ENCODE measurements at places on chromosomes 3 and 15.

GRCh38 chr3:70308760-70309159 is 3.7 kb downstream of the MDFIC2 start:
- DNase-seq: no peak

DNA sequence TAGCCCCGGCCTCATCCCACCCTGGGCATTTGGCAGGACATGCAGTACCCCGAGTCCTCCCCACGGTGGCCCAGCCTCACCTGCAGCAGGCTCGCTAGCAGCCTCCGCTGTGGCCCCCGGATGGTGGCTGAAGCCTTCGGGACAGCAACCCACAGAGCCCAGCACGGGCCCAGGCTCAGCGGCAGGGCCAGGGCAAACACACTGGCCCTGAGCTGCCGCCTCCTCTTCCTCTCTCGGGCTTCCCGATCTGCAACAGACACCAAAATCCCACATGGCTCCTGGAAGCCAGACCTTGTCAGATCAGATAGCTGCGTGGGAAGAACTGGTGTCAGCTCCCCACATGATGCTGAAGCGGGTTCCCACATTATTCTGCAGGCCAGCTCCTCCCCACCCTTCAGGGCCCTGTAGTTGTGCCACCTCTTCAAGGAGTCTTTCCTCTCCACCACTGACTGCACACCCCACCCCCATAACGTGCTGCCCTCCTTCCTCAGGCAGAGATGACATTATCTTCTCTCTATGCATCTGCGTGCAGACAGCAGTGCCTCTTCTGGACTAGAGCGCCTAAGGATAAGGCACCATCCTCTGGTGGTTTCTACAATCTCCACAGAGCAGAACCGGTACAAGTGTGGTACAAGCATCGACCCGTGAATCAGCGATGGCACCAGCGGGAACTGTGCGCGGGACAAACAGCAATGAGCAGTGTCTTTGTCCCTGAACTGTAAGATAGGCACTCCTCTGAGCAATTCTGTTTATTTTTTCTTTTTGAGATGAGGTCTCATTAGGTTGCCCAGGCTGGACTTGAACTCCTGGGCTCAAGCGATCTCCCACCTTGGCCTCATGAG is 9.5 kb downstream of the TMEM44 start:
- no peak for DNase-seq

DNA sequence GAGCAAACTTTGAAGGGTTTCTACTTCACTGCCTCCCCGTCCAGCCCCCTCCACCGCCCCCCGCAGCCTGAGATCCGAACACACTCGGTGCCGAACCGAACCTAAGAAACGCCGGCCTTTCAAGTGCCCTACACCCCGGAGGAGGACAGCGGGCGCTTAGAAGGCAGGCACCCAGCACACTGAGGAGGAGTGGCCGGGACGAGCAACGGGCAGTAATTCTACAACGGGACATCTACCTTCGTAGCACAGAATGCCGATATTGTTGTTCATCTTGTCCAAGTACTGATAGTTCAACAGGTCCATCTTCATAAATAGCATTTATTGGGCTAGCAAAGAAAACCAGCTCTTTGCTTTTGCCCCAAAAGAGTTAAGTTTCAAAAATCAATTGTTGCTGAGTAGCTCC is 513 bp downstream of the VGLL4 start:
- DNase-seq: peak; percentile 42

DNA sequence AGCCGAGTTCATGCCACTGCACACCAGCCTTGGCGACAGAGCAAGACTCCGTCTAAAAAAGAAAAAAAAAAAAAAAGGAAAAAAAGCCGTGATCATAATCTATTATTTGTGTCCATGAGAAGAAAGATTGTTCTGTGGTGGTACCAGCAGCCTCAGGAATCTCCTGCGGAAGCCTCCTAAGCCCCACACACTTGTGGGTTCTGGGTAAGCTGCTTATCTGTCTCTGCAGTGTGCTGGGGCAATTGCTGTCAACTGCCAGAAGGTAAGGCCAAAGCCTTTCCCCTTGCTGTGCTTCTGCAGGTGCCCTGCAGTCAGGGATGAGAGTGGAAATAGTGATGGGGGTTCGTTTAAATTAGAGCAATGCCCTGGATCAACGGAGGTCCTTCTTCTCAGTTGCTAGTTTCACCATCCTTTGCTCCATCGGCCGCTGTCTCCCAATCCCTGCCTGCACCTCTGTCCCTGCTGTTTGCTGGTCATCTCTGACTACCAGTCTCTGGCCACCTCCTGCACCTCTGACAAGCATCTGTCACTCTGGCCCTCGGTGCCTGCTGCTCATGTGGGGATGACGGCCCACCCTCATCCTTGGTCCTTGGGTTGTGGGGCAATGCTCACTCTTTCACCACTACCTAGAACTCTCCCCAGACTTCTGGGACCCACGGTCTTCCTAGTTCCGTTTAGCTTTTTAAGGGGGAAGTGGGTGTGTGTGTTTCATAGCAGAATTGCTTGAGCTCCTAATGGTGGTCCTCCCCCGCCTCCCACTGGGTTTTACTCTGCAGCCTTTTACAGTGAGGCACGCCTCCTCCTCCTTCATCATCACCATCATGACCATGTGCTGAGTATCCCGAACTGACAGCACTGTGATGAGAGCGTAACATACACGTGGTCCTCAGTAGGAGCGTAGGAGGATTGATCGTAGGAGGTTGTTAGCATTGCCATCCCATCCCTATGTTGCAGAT is 25.5 kb downstream of the CHRD start:
- DNase-seq: no peak
